ENCODE measurements at places on chromosomes 1 and 21. TPM values are rescaled to one million over a fixed set of nuclear protein-coding genes. Genes with fewer than 3 reads are reported as not detected.
A peak's percentile ranks its signal among the peaks of the same experiment; 100 is the strongest.

- DNase-seq: no peak
These were observed 13.7 kb downstream of the ALX3 start for GRCh38 chr1:110056776-110057175.

Gene ATG4C
- total RNA-seq: 5.9 TPM

DNA sequence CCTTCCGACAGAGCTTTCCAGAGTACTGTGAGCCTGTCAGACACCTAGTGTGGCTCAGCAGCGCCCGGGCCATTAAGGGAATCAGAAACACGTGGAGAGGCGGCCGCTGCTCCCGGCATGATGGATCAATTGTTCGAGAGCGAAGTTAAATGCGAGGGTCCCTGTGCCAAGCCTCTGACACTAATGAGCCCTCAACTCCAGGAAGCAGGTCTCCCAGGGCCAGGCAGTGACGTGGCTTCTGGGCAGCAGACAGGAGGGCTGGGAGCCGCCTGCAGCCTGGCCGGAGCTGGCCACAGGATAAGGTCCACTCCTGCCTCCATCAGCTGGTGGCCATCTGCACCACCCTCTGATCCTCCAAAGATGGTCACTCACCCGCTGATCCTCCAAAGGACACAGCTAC lies 67.5 kb upstream of the CLDN14 start:
- DNase-seq: peak; percentile 22

DNA sequence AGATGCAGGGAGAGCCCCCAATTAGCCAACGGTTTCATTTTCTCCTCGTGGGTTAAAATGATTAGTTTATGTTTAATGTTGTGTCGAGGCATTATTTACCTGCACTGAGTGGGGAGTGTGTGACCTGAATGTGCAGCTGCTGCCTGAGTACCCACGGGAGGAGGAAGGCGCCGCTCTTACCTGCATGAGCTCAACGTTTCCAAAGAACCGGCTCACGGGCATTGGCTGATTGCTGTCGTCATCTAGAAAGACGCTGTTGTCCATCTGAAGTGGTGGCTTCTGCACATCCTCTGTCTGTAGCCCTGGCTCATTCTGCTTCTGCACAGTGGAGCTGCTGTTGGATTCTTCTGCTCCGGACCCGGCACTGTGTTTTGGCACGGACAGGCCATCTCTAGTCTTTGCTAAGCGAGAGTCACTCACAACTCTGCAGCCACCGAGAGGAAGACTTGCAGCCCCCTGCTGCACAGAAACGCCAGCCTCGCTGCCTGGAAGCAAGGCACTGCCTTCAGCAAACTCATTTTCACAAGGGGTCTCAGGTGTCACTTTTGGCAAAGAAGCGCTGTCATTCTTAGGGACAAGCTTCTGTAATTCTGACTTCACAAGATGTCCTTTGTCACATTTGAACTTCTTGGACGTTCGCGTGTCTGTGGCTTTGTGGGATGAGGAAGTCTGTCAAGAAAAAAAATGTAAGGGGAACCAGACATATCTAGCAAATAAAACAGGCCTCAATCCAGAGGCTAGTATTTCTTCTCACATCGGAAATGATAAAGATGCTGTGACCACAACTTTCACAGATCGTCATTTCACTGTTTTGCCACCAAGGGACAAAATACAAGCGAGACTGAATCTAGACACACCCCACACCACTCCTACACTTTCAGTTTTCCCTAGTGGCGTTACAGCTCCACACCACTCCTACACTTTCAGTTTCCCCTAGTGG lies 9.4 kb downstream of the C1orf174 start:
- no peak for DNase-seq
